ENCODE measurements at places on chromosomes 7 and 10. TPM values are rescaled to one million over a fixed set of nuclear protein-coding genes. Genes with fewer than 3 reads are reported as not detected.
A peak's percentile ranks its signal among the peaks of the same experiment; 100 is the strongest.

The VSIR gene
- 124 TPM for total RNA-seq

DNA sequence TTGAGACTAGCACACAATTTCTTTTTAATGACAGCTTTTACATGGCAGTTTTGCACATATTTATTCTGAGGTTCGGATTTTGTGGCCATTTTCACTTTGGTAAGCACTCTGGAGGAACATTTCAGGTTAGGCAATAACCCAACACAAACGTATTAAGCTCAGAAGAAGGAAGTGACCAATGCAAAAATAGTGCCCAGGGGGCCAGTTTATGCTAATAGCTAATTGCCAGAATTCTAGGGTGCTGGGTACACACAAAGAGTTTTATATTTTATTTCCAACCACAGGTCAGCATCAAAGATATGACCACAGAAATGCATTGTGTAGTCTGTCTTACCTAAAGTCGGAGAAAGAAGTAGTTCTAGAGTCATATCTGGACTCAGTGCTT is 8.4 kb upstream of the AGR2 start:
- no peak overlapping the region for H3K4me3 ChIP-seq
- H3K27ac ChIP-seq: no peak overlapping the region
- no peak for DNase-seq
- H3K27me3 ChIP-seq: peaks cover 13% of the 10 kb centered on the region
- no peaks in the 10 kb centered on the region for H3K36me3 ChIP-seq
- no peaks in the 10 kb centered on the region for H3K4me1 ChIP-seq

DNA sequence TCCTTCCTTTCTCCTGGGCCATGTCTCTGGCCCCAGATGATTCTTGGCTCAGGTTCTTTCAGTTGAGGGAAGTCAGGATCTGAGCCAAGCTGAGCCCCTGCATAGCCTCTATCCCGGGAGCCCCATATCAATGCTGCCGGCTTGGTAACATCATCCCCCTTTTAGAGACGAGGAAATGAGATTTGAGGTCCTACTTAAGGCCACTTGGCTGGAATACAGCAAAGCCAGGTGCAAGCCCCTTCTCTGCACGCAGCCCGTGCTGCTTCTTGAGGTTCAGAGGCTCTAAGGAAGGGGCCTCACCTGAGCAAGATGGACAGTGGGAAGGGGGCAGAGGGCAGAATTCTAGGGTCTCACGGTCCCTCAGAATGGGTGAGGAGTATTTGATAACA is 2.4 kb upstream of the IRF5 start:
- no peak for DNase-seq
- peaks cover 2% of the 10 kb centered on the region for H3K36me3 ChIP-seq
- H3K27ac ChIP-seq: no peak overlapping the region
- H3K4me3 ChIP-seq: no peak overlapping the region
- H3K4me1 ChIP-seq: peaks cover 22% of the 10 kb centered on the region
- peaks cover 24% of the 10 kb centered on the region for H3K27me3 ChIP-seq

The SNX10 gene
- total RNA-seq: 31.0 TPM

The PPP1R17 gene
- total RNA-seq: not detected

GRCh38 chr10:42984761-42985325 is 92.0 kb upstream of the RET start:
- H3K4me3 ChIP-seq: no peak overlapping the region
- H3K36me3 ChIP-seq: no peaks in the 10 kb centered on the region
- no peak overlapping the region for H3K27ac ChIP-seq
- DNase-seq: no peak
- peaks cover 7% of the 10 kb centered on the region for H3K4me1 ChIP-seq

The FBXO24 gene
- 1.1 TPM for total RNA-seq

- no peak overlapping the region for H3K27ac ChIP-seq
- no peak overlapping the region for H3K4me3 ChIP-seq
- H3K36me3 ChIP-seq: no peaks in the 10 kb centered on the region
- no peaks in the 10 kb centered on the region for H3K27me3 ChIP-seq
Measured at GRCh38 chr10:103698266-103698665, 157.1 kb downstream of the SH3PXD2A start.

DNA sequence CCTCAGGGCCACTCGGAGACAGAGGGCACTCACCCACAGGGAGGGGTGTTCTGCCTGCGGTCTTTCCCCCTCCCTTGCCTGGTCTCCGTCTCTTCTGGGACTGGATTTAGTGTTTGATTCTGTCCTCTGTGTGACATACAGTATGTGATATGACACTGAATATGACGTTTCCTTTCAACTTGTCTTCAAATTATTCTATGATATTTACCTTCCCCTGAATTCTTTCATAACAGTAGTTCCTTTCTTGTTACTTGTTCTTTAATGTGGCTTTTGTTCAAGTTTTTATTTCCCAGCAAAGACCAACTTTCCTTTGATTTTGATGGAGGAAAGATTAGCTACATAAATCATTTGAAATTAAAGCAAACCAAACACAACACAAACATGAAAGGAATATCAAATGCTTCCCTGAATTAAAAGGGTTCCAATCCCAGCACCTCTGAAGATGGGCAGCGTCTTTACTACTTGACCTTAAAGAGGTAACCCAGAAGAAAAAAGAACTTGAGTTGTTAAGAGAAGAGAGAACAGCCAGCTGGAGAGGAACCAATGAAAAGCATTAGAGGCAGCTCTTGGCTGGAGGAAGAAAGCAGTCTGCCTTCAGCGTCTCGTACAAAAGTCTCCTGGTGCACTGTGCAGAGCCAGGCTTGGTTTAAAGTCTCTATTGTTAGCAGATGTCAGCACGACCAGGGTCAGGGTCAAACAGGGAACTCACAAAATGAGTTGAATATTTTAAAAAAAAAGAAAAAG is 18.3 kb upstream of the RHEB start:
- no peaks in the 10 kb centered on the region for H3K36me3 ChIP-seq
- H3K27me3 ChIP-seq: peaks cover 23% of the 10 kb centered on the region
- no peak overlapping the region for H3K4me3 ChIP-seq
- no peak overlapping the region for H3K27ac ChIP-seq

The MEPCE gene
- total RNA-seq: 48.5 TPM

The RPEL1 gene
- not detected for total RNA-seq

The PCLO gene
- not detected for total RNA-seq

- DNase-seq: no peak
- peaks cover 36% of the 10 kb centered on the region for H3K36me3 ChIP-seq
- H3K27ac ChIP-seq: peak overlapping the region; percentile 55
- no peaks in the 10 kb centered on the region for H3K27me3 ChIP-seq
Measured at GRCh38 chr10:4127518-4128315, 342.7 kb upstream of the KLF6 start.

The KCNH2 gene
- 0.50 TPM for total RNA-seq

DNA sequence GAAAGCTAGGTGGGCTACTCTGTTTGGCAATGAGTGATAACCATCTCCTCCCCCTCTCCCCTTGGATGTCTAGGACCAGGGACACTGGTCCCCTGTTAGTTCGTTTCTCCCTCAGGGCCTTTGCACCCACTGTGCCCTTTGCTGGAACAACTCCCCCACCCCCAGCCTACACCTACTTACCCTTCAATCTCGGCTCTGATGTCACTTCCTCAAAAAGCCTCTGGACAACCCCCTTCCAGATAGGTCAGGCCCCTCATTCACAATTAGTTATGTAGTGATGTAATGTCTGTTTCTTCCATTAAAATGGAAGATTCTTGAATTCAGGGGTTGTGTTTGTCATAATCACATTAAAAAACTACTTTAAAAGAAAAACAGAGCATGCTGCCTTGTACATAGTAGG is 152.9 kb downstream of the SNX10 start:
- DNase-seq: no peak
- peaks cover 14% of the 10 kb centered on the region for H3K27me3 ChIP-seq
- H3K36me3 ChIP-seq: no peaks in the 10 kb centered on the region
- no peak overlapping the region for H3K4me3 ChIP-seq

GRCh38 chr10:5951167-5951711 is 26.1 kb downstream of the IL15RA start:
- no peak overlapping the region for H3K27ac ChIP-seq
- no peak overlapping the region for H3K4me3 ChIP-seq
- no peak for DNase-seq
- H3K4me1 ChIP-seq: no peaks in the 10 kb centered on the region
- H3K36me3 ChIP-seq: peaks cover 4% of the 10 kb centered on the region

The NYAP1 gene
- 0.54 TPM for total RNA-seq

GRCh38 chr10:52420656-52421055 is 106.6 kb downstream of the DKK1 start:
- H3K36me3 ChIP-seq: no peaks in the 10 kb centered on the region
- no peaks in the 10 kb centered on the region for H3K27me3 ChIP-seq
- H3K4me1 ChIP-seq: no peaks in the 10 kb centered on the region
- no peak for DNase-seq
- no peak overlapping the region for H3K27ac ChIP-seq

All from activated naive CD8-positive, alpha-beta T cell treated with anti-CD3 and anti-CD28 coated beads, Interleukin-2, amount 10 ng/mL, durations not matched to agents 7 days and 5 days (primary cell).